ENCODE measurements at places on chromosomes 16 and 17.

DNA sequence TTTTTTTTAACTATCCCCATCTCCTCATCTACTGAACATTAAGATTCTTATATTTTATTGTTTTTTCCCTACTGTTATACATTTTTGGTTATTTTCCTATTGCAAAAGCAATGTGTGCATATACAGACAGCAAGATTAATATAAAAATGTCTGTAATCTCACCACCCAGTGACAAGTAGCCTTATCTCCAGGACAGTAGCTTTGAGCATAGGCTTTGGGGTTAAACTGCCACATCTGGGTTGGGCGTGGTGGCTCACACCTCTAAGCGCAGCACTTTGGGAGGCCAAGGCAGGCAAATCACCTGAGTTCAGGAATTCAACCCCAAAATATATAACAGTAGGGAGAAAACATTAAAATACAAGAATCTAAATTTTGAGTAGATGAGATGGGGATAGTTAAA lies 27.4 kb upstream of the SSTR2 start:
- no peak for DNase-seq

DNA sequence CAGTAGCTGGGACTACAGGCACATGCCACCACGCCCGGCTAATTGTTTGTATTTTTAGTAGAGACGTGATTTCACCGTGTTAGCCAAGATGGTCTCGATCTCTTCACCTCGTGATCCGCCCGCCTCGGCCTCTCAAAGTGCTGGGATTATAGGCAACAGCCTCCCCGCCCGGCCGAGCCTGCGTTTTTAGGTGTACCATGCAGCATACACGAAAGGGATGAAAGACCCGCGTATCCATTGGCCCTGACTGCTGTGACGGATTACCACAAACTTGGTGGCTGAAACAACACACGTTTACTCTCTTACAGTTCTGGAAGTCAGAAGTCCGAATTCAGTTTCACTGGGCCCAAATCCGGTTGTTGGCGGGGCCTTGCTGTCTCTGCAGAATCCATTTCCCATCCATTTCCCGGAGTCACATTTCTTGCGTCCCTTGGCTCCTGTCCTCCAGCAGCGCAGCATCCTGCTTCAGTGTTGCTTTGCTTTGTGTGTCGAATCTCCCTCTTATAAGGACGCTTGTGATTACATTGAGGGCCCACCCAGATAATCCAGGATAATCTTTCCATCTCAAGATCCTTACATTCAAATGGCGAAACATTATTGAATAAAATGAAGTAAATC lies 8.3 kb upstream of the GUCY2D start:
- no peak for DNase-seq

- DNase-seq: no peak
Measured at GRCh38 chr16:65658349-65658748, 536.5 kb upstream of the CDH11 start.

DNA sequence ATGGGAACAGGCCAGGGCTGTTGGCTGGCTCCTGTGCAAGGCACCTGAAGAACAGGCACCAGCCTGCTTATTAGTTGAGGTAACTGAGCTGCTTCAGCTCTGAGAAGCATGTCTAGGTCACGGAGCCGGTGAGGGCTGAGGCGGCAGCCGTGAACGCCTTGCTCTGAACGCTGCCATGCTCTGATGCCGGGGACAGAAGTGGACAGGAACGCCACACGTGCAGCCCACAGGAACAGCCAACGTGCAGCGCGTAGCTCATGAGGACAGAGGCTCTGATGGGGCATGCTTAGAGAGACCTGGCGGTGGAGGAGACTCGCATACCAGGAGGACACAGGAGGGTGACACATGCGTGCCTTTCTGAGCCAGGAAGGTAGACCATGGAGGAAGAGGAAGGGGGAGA lies 25.6 kb downstream of the USP22 start:
- no peak for DNase-seq

DNA sequence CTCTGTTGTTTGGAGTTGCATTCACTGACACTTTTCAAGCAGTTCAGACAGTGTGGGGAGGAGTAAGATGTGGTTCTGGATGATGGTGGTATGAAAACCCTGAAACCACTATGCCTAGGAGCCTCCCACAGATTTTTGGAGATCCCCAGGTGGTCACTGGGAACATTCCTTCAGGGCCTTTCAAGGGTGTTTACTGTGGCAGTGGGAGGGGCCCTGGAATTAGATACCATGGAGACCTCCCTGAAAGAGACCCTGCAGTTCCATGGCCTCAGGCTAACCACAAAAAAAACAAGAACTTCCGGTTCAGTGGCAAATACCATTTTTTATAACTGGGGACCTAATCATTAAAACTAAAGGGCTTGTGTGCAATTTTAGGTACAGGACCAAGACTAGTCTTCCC lies 79.9 kb downstream of the TMEM100 start:
- DNase-seq: no peak

- DNase-seq: no peak
Measured at GRCh38 chr17:82489851-82490511, 29.6 kb upstream of the FOXK2 start.

- DNase-seq: no peak
Measured at GRCh38 chr17:29573871-29574731, 5.6 kb downstream of the TP53I13 start.
